Stimulated activated CD4-positive, alpha-beta T cell treated with anti-CD3 and anti-CD28 coated beads, Interleukin-1b, Interleukin-23, amount 100 ng/mL, for 4 hours (primary cell): ENCODE measurements at places on chromosomes 4 and X.

GRCh38 chr4:159145318-159145991 is 42.6 kb downstream of the RAPGEF2 start:
- DNase-seq: no peak

- DNase-seq: peak; percentile 7
These were observed 38.9 kb downstream of the STARD8 start for GRCh38 chrX:68686097-68686977.

DNA sequence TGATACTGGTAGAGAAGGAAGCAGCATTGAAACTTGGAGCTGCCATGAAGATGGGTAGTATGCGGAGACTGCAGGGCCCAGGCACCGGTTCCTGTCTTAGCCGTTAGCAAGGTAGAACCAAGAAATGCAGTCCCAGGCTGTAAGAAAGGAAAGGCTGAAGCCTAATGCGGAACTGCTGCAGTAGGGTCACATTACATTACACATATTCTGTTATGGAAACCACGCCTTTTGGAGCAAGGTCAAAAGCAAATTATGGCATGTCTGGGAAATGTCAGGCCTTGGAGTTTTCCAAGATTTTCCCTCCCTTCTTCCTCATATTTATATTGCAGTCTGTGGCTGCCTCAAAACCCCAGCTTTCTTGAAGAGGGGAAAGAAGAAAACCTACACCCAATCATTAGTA is 204.8 kb upstream of the RASGEF1B start:
- DNase-seq: no peak

- no peak for DNase-seq
These were observed 18.8 kb upstream of the TMSB4X start for GRCh38 chrX:12955882-12956703.

DNA sequence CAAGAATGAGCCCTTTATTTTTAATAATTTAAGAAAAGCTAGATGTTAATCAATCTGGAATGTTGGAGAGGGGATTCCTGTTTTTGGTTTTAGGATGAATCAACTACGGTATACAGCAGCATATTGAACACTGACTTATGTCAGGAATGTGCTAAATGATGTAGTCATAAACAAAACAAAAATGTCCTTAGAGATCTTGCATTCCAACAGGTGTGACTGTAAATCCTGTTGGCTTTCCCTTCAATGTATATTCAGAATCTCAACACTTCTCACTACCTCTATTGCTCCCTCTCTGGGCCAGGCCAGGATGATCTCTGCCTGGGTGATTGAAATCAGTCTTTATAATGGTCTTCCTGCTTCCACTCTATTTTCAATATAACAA is 37.8 kb upstream of the BDH2 start:
- no peak for DNase-seq
